Frontal cortex (tissue), 4 donors: ENCODE measurements at places on chromosomes 2 and 18. TPM values are rescaled to one million over a fixed set of nuclear protein-coding genes. Genes with fewer than 3 reads are reported as not detected.

Gene KLHL41
- total RNA-seq = 4.1 TPM

Gene TMEM182
- 2.0 TPM for total RNA-seq

DNA sequence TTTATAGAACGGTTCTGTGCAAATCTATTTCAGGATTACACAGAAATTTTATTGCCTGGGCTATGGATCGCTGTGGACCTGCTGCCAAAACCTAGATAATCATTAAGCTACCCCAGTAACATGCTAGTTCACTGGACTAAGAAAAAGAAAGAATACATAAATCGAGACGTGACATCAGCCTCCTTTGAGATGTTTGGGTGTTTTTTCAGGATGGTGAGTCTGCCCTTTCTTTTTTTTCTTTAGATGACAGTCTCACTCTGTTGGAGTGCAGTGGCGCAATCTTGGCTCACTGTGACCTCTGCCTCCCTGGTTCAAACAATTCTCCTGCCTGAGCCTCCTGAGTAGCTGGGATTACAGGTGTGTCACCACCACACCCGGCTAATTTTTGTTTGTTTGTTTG is 52.0 kb downstream of the FHOD3 start:
- no peak for DNase-seq

DNA sequence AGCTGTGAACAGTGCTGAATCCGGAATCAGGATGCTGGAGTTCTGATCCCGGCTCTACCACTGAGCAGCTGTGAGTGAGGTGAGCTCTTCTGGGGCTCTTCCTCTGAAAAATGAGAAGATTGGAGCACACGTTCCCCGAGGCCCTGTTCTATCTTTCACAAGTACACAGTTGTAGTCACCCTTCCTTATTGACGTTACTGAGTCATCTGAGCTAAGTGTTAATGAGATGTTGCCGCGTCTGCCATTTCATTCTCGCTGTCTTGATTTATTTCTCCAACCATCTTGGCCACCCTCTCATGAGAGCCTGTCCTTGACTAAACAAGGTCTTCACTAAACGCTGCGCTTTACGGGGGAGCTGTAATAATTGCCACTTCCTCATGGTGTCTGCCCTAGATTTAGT is 31.9 kb upstream of the EFR3B start:
- DNase-seq = no peak
